ENCODE measurements at places on chromosomes 5 and 9.

DNA sequence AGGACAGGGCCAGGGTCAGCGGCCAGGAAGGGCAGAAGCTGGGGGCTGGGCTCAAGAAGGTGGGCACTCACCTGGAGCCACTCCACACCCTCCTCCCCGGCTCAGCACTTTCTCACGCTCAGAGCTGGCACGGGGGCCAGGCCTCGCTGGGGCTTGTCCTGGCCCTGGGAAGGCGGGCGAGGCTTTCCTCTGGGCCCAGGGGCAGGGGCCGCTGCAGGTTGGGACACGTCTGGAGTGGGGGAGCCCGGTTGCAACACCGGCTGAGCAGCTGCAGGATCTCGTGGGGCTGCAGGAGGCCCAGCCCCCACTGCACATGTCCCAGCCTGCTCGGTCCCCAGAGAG, 38.9 kb upstream of the EGFL7 start:
- no peak for DNase-seq

DNA sequence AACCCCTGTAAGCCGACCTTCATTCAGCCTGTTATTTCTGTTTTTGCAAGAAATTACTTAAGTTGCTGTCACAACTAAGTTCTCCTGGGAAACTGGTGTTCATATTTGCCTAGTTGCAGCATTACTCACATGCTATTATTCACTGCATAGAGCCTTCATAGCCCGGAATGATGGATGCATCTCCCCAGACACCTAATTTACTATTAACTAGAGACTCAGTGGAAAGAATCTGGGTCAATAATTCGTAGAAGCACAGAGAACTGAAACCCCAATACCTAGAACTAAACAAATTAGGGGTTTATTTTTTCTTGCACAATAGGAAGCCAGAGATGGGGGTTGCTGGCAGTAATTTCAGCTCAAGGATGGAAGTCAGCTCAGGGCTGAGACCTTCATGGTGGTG, 45.7 kb upstream of the FAM170A start:
- DNase-seq, result no peak

- DNase-seq, result no peak
Measured at GRCh38 chr5:169426784-169427183, 125.8 kb upstream of the SLIT3 start.

DNA sequence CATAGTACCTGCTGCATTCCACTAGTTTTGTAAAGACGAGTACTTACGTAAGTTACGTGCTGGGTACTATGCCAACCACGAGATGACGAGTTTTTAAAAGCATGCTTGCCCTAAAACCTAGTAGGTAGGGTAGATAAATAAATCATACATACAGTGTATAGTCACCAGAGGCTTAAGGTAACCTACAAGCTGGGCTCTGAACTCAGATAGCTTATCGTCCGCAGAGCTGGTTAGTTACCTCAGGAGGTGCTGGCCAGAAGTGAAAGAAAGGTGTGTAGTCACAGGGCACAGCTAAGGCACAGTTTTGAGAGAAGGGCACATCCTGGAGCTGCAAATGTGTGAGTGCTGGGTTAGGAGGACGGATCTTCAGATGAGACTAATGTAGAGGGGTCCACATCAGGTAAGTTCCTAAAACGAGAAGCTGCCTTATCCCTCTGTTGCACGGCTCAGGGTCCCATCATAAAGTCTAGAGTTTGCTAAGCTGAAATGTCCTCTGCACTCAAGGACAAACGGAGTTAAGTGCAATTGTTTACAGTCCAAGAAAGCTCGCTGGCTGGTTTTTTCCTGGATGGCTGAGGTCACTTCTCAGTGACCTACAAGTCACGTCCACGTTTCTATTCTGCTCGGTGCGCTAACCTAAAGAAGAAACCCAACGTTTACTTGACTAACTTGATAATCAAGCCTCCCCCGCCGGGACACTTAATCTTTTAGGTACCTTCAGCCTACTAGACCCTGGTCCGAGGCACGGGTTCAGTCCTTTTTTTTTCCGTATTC, 1.1 kb upstream of the SNX24 start:
- no peak for DNase-seq

GRCh38 chr5:179313849-179314521, 31.3 kb downstream of the ADAMTS2 start:
- DNase-seq, result no peak

GRCh38 chr5:159053708-159054107, 46.0 kb downstream of the EBF1 start:
- no peak for DNase-seq

- DNase-seq, result no peak
Measured at GRCh38 chr5:14735944-14736343, 71.4 kb downstream of the OTULIN start.

DNA sequence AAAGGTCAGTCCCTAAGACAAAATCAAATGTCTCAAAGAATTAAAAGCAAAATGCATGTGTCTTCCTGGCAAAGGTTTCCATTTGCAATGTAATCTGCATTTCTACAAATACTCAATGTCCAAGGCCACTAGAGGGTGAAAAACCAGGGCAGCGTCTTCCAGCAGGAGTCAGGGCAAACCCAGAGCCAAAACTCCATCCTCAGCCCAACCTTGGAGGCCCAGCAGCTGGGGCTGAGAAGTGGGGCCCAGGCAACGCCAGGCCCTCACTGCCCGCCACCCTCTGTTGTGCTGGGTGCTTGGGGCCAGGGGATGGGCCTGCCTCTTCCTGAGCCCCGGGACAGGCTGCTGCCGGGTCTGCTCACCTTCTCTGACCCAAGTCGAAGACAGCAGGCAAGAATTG, 200.1 kb downstream of the PAX5 start:
- DNase-seq, result no peak

DNA sequence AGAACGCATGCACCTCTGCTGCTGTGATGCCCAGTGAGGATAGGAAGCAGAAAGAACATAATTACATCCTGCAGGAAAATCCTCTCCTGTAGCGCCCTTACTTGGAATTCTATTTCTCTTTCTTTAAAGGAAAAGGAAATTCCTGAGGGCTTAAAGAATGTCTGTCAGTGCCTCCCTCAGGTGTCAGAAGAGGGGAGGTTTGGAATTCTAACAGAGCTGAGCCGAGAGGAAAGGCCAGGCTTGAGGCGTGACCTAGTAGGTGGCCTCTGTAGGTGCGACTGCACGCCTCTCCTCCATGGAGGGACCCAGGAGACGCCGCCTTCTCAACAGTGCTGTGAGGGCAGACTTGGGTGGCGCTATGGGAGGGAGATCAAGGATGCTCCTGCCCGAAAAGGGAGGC, 55.9 kb upstream of the ERCC6L2 start:
- DNase-seq, result no peak

- DNase-seq, result no peak
Measured at GRCh38 chr5:165477546-165477945, 1972.1 kb downstream of the MAT2B start.

GRCh38 chr5:54159893-54160195, 150.5 kb downstream of the ARL15 start:
- DNase-seq, result no peak

- DNase-seq, result no peak
Measured at GRCh38 chr5:32379421-32379820, 65.1 kb downstream of the ZFR start.

DNA sequence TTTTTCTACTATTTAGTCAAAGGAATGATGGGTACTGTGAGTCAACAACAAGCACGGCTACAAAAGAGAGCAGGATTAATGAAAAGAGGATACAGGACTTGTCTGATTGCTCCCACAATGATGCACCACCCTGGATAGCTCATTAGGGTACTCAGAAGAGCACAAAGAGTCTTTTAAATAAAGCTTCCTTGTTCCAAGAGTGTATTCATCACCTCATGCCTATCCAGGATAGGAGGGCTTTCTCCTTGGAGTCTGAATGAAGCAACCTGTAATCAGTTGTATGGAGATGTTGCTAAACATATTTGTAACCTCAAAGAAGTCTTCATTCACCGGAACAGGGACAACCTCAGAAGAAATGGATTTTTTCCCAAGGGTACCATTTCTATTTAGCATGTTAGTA, 219.5 kb upstream of the TMEM161B start:
- DNase-seq, result no peak

GRCh38 chr5:169944922-169945680, 35.2 kb downstream of the INSYN2B start:
- DNase-seq, result no peak
